ENCODE measurements at places on chromosomes 2 and 18. TPM values are rescaled to one million over a fixed set of nuclear protein-coding genes. Genes with fewer than 3 reads are reported as not detected.

DNA sequence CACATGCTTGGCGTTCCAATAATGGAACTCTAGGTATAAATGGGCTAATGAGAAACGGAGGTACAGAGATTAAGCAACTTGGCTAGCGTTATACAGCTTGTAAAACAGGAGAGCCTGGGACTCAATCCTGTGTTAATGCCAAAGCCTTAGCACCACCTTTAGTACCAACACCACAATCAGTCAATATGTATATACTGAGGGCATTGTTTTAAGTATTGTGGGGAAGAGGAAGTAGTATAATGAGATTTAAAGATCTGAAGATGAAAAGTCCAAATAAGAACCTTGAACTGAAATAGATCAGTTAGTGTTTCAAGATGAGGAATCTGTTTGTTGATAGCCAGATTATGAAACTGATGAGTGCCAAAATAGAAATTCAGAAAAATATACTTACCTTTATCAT lies 8.1 kb downstream of the MARS2 start:
- H3K27ac ChIP-seq, result no peak overlapping the region
- peaks cover 39% of the 10 kb centered on the region for H3K4me1 ChIP-seq
- H3K4me3 ChIP-seq, result no peak overlapping the region
- H3K36me3 ChIP-seq, result peaks cover 49% of the 10 kb centered on the region
- no peaks in the 10 kb centered on the region for H3K27me3 ChIP-seq

Gene NT5DC4
- total RNA-seq, result not detected

DNA sequence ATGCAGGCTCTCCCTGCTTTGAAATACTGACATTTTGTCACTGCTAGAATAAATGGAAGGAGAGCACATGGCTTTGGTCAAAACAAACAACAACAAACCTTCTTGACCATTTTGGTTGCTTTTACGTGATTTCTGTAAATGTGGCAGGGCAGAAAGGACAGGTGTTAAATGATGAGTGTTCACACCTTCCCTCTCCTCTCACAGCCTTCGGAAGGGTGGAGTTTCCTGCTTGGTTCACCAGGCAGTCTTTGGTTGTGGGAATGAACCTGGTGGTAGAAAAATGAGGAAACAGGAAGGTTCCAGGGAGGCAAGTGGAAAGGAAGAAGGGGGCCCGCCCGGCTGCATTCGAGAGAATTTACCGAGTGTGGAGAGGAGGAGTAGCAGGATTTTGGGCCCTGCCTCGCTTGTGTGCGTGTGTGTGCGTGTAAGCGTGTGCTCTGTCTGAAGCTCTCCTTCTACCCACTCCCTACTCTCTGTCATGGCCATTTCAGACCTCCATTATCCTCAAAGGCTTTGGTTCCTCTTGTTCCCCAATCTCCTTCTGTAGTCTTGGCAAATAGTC lies 23.7 kb upstream of the SPP2 start:
- H3K27ac ChIP-seq, result no peak overlapping the region

DNA sequence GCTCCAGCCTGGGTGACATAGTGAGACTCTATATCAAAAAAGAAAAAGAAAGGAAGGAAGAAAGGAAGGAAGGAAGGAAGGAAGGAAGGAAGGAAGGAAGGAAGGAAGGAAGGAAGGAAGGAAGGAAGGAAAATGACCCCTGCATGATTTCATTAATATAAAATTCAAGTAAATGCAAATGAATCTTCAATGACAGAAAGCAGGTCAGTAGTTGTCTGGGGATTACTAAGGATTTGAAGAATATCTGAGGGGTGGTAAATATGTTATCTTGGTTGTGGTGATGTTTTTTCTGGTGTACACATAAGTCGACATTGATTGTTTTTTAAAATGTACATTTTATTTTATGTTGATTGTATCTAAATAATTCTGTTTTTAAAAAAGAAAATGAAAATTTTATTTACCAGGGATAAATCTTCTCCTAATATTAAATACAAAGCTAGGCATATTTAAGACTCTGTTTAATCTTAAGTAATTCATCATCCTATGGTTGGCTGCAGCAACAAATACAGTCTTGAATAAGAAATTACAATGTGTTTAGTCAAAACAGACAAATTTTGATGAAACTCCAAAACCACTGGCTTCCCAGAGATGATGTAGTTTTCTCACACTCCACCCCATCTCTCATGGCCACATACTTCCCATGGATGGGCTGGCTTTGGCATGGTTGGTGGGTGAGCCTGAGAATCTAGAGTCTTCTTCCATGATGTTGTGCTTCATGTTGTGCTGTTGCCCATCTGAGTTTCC lies 314.7 kb upstream of the REG3G start:
- H3K4me3 ChIP-seq, result no peak overlapping the region
- no peaks in the 10 kb centered on the region for H3K36me3 ChIP-seq
- DNase-seq, result no peak
- H3K27ac ChIP-seq, result no peak overlapping the region

- H3K36me3 ChIP-seq, result no peaks in the 10 kb centered on the region
- no peak overlapping the region for H3K4me3 ChIP-seq
- no peak overlapping the region for H3K27ac ChIP-seq
- H3K27me3 ChIP-seq, result peaks cover 18% of the 10 kb centered on the region
- H3K4me1 ChIP-seq, result no peaks in the 10 kb centered on the region
- no peak for DNase-seq
Observed at GRCh38 chr18:49669403-49669802, 107.5 kb downstream of the LIPG start.

DNA sequence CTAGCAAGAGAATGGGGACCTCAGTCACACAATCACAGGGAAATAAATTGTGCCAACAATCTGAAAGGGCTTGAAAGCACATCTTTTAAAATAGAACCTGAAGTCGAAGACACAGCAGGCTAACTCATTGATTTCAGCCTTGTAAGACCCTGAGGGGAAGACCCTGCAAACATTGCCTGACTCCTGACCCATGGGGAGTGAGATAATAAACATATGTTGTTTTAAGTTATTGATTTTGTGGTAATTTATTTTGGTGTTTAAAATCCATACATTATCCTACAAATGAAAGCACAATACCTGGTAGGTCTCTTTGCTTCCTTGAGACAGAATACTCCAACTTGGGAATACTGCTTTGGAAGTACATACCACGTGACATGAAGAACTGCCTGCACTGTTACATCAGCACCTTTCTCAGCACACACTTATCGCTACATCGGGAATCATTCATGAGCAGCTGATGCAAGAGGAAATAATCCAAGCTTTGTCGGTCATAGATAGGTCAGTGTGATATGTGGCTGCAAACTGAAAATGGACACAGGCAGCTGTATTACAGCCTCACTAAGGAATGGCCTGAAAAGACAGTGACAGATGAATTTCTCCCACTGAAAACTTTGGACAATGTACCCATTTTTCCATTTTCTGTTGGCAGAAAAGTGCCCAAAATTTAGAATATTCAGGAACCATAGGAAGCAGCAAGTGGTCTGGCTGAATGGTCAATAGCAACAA lies 494.5 kb upstream of the MAP2 start:
- H3K4me1 ChIP-seq, result no peaks in the 10 kb centered on the region
- H3K4me3 ChIP-seq, result no peak overlapping the region
- H3K36me3 ChIP-seq, result no peaks in the 10 kb centered on the region
- no peak for DNase-seq

GRCh38 chr18:40812981-40813515 lies 1142.0 kb upstream of the PIK3C3 start:
- no peaks in the 10 kb centered on the region for H3K27me3 ChIP-seq
- H3K4me1 ChIP-seq, result no peaks in the 10 kb centered on the region
- no peaks in the 10 kb centered on the region for H3K36me3 ChIP-seq
- no peak overlapping the region for H3K27ac ChIP-seq
- H3K4me3 ChIP-seq, result no peak overlapping the region

GRCh38 chr2:136783856-136784255 lies 18.5 kb downstream of the THSD7B start:
- peaks cover 11% of the 10 kb centered on the region for H3K27me3 ChIP-seq
- DNase-seq, result no peak
- no peaks in the 10 kb centered on the region for H3K4me1 ChIP-seq

- no peaks in the 10 kb centered on the region for H3K36me3 ChIP-seq
- peaks cover 60% of the 10 kb centered on the region for H3K4me1 ChIP-seq
- H3K27ac ChIP-seq, result no peak overlapping the region
- H3K4me3 ChIP-seq, result no peak overlapping the region
- H3K27me3 ChIP-seq, result no peaks in the 10 kb centered on the region
Observed at GRCh38 chr18:76448256-76449110, 46.6 kb downstream of the ZNF516 start.

- no peaks in the 10 kb centered on the region for H3K27me3 ChIP-seq
- no peaks in the 10 kb centered on the region for H3K36me3 ChIP-seq
- H3K27ac ChIP-seq, result no peak overlapping the region
- H3K4me1 ChIP-seq, result peaks cover 1% of the 10 kb centered on the region
- H3K4me3 ChIP-seq, result no peak overlapping the region
Observed at GRCh38 chr2:197985029-197985638, 180.7 kb downstream of the PLCL1 start.

DNA sequence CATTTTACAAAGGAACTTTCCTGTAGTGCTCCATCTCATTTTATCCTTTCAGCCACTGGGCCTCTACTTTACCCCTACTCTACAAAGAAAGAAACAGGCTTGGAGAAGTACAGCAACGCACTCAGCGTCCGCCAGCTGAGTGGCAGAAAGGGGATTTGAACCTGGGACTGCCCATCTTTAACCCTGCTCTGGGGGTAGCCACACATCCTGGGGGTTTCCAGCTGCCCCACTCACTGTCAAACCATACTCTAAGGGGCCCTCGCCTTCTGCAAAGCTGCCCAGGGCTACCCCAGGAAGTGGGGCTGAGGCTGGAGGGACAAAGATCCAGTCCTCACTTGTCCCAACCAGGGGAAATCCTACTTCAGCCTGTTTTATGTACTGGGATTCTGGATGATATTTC lies 17.9 kb downstream of the HS1BP3 start:
- H3K27me3 ChIP-seq, result no peaks in the 10 kb centered on the region
- H3K4me3 ChIP-seq, result no peak overlapping the region
- no peak for DNase-seq

DNA sequence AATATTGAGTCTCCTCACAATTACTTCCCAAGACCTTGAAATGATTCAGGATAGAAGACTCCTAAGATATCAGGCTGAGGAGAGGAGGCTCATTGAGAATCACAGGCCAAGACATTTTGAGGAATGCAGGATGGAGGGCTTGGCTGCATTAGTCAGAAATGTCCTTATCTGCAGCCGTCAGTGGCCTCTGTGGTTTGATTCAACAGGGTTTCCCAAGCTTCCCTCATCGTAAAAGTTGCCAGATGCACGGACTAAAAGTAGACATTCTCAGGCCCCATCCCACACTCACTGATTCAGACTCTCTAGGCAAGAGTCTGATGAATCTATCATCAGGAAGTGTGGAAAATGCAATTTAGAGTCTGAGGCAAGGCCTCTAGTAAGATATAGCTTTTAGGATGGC lies 34.0 kb upstream of the TMEM178A start:
- H3K27me3 ChIP-seq, result no peaks in the 10 kb centered on the region
- no peaks in the 10 kb centered on the region for H3K36me3 ChIP-seq
- H3K4me1 ChIP-seq, result peaks cover 2% of the 10 kb centered on the region
- H3K4me3 ChIP-seq, result no peak overlapping the region
- H3K27ac ChIP-seq, result no peak overlapping the region

Gene NHEJ1
- total RNA-seq, result 17.0 TPM

DNA sequence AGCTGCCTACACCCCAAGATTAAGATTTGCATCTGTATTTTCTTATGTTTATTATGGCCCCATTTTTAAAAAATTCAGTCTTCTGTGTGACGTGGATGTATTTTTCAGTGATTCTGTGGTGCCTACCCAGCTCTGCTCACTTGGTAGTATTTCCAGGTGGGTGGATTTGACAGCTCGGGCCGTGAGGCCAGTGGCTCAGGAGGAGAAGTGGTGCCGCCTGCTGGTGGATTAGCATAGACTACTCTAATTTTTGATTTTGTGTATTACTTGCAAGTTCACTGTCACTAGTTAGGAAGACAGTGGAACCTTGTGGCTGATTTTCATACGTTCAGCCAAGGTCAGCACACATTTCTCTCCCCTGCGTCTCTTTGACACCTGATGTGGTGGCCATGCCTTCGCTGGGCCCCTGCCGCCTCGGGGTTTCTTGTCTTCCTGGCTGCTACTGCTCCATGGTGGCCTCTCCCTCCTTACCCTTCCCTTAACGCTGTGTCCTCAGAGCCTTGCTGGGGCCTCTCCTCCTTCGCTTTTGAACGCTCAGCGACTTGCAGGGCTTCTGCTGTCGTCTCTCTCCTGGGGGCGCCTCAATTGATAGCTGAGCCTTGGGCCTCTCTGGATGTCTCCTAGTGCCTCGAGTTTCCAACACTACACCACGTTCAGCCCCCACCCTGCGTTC lies 89.4 kb downstream of the DGKD start:
- no peaks in the 10 kb centered on the region for H3K27me3 ChIP-seq
- peaks cover 6% of the 10 kb centered on the region for H3K36me3 ChIP-seq
- peaks cover 40% of the 10 kb centered on the region for H3K4me1 ChIP-seq
- H3K27ac ChIP-seq, result peak overlapping the region; percentile 79

DNA sequence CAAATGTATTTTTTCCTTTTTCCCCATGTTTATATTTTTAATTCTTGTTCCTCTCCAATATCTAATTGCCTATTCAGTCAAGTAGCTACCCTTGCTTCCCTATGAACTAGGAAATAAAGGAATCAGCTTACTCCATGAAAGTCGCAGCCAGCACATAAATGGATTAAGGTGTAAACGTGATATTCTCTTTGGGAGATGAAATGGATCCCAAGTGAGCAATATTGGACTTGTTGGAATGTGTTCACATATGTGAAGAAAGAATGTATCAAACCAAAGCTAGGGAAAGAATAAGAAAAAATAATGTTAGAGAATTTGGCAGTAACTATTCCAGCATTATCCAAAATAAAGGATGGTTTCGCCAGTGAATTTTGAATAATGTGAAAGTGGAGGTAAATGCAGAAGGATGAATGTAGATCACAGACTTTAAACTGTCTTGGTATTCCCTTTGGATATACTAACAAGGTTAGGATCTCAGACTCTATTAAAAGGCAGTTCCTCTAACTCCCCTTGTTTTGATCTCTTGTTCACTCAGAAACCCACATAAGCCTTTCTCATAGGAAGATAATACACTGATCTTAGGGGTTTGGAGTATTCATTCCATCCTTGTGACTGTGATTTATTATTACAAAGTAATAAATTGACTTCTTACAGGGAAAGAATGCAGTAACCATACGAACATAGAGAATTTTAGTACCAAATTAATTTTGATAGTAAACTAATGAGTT lies 208.1 kb downstream of the BABAM2 start:
- H3K36me3 ChIP-seq, result no peaks in the 10 kb centered on the region
- no peak overlapping the region for H3K27ac ChIP-seq
- no peaks in the 10 kb centered on the region for H3K27me3 ChIP-seq

DNA sequence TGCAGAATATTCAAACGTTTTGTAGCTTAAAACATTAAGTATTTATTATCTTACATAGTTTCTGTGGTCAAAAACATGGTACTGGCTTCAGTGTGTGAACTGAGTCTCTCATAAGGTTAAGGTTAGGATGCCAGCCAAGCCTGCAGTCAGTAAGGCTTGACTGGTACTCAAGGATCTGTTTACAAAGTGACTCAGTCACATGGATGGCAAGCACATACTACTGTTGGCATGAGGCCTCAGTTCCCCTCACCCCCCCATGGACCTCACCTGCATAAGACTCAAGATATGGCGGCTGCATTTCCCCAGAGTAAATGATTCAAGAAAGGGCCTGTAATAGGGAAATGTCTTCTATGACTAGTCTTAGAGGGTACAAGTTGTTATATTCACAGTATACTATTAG lies 1167.5 kb downstream of the DPP10 start:
- no peaks in the 10 kb centered on the region for H3K27me3 ChIP-seq
- H3K27ac ChIP-seq, result no peak overlapping the region
- H3K36me3 ChIP-seq, result no peaks in the 10 kb centered on the region

- H3K4me3 ChIP-seq, result no peak overlapping the region
- no peak overlapping the region for H3K27ac ChIP-seq
- peaks cover 3% of the 10 kb centered on the region for H3K36me3 ChIP-seq
- no peaks in the 10 kb centered on the region for H3K4me1 ChIP-seq
- DNase-seq, result no peak
- peaks cover 1% of the 10 kb centered on the region for H3K27me3 ChIP-seq
Observed at GRCh38 chr2:174821628-174822027, 57.4 kb upstream of the CHRNA1 start.
